ENCODE measurements at places on chromosomes 13 and 19.

DNA sequence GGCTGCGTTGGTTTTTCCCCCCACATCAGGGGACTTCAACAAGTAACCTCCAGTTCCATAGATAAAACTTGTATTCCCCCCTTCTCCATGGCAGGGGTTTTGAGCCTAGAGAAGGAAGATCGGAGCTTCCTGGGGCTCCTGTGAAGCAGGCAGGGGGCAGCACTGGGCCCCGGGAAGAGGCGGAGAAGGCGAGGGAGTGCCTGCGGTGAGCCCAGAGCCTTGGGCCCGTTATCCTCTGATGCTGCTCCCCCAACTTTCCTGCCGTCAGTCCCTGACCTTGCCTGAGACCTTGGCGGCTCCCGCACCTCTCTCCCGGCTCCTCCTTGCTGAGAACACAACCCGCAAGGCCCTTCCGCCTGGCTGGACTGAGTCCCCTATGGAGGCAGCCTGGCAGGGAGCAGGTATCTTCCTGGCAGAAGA lies 2.5 kb downstream of the LIPE start:
- no peak for DNase-seq

DNA sequence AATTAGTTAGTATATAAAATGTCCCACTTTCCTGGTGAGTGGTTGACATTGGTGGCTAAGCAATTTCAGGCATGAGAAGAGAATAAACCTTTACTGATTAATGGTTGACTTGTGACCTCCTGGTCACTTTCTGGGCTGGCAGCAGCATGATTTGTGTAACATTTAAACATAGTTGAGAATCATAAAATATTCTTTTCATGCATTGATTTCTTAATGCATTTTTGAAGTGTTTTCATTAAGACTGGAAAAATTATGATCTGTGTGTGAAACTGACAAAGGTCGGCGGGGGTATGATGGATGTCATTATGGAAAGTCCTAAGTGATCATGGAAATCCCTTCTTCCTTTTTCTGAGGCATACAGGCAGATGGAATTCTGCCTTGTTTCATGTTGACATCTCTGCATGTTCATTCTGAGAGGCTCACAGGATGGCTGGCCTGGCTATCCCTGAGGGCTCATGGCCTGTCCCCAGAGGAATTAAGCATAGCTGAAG lies 98.7 kb upstream of the RNF113B start:
- DNase-seq: no peak

DNA sequence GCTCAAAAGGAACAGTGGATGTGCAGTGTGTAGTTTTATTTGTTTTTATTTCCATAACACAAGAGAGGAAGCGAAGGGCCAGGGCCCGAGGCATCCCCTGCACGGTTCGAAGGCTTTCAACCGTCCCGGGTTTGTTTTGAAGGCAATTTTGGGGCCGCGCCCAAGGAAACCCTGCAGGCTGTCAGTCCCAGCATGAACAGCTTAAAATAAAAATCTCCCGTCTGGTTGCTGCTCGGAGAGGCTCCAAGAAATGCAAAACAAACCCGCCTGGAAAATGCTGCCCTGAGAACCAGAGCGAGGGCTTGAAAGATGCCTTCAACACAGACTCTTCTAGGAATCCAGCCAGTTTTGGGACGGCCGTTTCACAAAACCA lies 16.0 kb downstream of the LSM4 start:
- DNase-seq: no peak

- no peak for DNase-seq
These were observed 5.0 kb upstream of the ONECUT3 start for GRCh38 chr19:1748115-1748872.

DNA sequence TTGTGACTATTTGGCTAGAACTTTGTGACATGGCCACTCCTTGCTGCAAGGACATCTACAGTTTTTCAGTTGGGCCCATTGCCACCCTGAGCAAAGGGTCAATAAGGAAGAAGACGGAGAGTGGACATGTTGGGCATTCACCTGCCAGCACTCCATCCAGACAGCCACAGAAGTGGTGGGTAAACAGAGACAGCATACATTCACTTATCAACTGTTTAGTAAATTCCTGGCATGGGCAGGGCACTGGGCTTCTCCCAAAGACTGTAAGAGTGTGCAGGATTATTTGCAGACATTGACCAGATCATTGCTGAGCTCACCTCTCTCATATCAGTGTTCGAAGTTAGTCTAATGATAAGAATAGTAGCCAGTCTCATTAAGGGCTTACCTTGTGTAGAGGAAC lies 29.2 kb downstream of the SIPA1L3 start:
- DNase-seq: no peak

- peak; percentile 92 for DNase-seq
These were observed 39.5 kb downstream of the DHRS12 start for GRCh38 chr13:51764184-51765141.

DNA sequence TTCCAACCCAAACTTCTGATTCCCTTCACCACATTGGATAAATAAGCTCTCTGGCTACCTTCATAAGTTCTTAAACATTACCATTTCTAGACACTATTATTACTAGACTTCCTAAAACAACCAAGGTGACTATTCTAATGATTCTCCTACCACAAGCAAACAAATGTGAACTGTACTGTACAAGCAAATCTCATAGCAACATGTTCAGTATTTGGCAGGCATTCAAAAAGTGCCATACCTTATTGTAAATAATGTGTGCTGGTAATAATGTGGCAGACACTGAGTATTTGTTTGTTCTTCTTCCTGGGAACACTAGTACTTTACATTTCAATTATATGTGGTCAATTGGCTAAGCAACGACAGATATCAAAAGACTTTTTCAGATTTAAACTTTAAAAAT lies 986.0 kb upstream of the SPRY2 start:
- DNase-seq: no peak

DNA sequence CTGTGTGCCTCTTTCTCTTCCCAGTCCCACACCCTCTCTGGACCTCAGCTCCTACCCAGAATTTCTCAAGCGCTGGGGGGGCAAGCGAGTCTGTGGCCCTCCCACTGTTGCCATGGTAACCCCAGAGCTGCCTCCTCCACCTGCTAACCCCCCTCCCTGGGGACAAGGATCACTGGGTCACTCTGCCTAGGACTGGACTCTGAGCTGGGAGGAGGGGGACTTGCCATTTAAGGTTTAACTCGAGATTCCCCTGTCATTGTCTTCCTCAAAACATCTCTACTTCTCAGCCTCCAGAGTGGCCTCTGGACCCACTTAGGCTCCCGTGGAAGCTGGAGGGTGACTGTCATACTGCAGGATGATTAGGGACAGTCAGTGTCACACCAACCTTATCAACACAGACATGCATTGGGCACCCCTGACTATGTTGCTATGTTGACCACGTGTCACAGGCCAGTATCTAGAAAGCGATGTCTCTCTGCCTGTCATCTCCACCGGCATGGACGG lies 2.2 kb downstream of the PALM3 start:
- no peak for DNase-seq

DNA sequence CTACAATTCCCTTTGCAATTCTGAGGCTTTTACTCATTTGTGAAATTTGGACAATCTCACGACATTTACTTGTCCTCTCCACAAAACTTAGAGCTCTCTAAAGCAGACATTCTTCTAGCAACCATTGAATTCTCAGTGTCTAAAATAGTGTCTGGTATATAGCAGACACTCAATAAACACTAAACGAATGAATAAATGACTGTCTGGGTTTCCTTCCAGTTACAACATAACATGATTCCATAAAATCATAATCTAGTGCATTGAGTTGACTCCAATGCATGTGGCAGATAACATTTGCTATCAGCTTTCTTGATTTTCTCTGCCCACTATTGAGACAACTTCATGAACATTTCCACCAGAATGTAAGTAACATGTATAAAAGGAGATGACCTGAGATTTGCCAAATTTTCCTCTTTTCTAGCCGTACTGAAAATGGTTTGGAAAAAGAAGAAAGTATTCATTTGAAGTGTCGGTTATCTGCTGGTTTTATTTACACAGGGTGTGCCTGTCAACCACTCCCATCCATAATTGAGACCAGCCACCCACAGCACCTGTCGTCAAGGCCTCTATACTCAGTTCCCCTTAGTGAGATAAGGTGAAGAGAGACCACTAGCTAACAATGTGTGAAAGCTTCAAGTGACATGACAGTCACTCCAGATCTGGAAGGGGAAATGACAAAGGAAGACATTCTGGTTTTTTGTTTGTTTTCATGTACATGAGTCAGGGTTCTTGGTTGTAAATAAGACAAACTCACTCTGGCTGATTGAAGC lies 4.8 kb upstream of the SERP2 start:
- no peak for DNase-seq

DNA sequence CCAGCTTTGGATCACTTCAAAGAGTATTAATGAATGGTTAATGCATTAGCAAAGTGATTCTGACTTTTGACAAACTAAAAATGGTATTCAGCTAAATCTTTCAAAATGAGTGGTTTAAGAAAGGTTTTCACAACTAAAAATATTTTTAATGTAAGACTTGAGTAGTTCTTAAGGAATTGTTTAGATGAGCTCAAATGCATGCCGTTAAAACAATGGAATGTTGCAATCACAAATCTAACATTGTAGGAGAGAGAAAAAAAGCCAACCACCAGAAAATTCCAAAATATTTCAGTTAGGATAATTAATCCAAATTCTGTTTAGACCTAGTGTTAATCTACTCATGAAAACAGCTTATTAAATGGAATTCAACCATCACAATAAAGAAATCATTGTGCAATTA lies 1044.8 kb upstream of the SLC10A2 start:
- no peak for DNase-seq
